A549 (cell line): ENCODE measurements at places on chromosomes 5 and 9.

DNA sequence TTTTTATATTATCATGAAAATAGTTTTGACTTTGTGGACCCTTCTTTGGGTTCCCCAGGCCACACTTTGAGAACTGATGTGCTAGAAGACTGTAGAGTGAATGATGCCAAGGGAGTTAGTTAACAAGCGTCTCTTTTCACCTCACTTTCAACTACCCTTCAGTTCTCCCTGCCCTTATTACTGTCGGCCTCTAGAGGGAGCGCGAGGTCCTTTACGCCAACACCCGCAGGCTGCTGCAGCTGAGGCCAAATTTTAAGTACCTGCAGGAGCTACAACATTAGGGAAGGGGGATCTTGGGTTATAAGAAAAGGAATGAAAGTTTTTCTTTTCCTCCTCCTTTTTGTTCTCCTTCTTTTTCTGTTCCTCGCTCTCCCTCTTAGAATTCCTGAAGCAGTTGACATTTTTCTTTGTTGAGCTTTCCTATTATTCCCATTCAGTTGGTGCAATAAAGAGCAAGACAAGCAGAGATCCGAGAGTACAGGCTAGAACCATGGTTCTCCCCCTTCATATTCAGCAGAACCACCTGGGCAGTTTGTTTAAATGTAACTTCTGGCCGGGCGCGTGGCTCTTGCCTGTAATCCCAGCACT, 84.0 kb downstream of the ZFAND5 start:
- peak; percentile 77 for DNase-seq

GRCh38 chr5:159751459-159751858, 164.8 kb upstream of the ADRA1B start:
- no peak for DNase-seq

- DNase-seq, result peak; percentile 2
Observed at GRCh38 chr9:75588808-75589207, 301.7 kb upstream of the PCSK5 start.

DNA sequence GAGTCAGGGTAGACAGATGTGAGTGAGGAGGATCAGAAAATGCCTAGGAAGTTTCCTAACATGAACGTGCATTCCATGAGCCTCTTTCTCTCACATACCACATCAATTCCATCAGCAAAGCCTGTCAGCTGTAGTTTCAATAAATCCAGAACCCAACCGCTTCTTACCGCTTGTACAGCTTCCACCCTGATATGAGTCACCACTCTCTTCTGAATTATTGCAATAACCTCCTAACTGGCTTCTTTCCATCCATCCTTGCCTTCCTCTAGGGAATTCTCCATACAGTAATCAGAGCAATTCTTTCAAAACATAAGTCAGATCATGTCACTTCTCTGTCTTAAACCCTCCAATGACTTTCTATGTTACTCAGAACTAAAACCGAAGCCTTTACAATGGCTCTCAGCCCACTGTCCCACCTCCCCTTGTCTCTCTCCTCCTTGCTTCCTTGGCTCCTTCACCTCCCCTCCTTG, 8.1 kb upstream of the RAD23B start:
- peak; percentile 74 for DNase-seq

- DNase-seq, result peak; percentile 56
Observed at GRCh38 chr9:13033959-13034693, 245.4 kb downstream of the MPDZ start.

GRCh38 chr9:119280740-119281485, 88.3 kb downstream of the BRINP1 start:
- DNase-seq, result no peak

DNA sequence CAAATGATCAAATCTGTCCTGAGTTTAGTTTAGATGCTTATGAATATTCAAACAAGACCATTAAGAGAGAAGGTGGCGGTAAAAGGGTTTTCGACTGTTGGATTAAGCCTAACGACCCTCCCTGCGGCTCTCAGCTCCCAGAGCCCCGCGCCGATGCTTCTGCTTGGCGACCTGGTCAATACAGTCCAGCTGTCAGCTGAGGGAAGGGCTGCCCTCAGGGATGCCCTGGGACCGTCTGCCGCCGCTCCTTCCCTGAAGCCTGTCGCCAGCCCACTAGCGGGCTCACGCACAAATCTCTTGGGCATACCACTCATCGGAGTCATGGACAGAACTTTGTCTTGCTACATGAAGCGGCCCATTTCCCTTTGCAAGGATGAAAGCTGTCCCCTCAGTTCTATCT, 136.6 kb upstream of the RAPGEF1 start:
- DNase-seq, result no peak

DNA sequence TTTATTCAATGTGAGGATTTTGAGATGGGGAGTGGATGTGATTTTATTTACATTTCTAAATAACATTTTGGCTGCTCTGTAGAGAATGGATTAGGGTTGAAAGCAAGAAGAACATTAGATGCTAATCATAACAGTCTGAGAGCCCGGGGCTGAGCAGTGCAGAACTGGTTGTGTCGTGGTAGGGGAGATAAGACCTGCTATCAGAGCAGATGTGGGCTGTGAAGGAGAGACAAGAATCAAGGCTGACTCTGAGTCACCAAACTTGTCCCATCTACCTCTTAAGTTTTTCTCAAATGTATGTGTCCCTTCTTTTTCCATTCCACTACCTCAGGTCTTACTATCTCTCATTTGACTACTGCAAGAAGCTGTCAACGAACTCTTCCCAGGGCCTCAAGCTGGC, 35.4 kb upstream of the SLC28A3 start:
- DNase-seq, result no peak

- DNase-seq, result no peak
Observed at GRCh38 chr5:174145091-174145490, 99.6 kb downstream of the NSG2 start.

DNA sequence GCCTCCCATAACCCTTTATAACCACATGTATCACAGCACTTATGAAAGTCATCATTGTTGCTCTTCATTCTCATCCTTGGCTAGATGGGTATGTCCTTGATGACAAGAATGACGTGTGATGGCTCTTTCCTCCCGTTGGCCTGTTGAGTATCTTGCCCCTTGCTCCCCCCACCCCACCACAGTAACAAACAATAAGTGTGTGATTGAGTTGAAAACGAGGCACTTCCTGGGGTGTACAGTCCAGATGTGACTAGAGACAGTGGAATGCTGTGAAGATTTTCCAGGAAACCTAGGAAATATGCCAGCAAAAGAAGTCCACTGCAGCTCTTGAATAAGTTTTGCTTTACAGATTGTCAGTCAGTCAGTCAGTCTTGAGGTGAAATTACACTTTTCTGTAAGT, 262.5 kb downstream of the ELAVL2 start:
- no peak for DNase-seq

- no peak for DNase-seq
Observed at GRCh38 chr5:127353327-127353726, 62.7 kb downstream of the MEGF10 start.

DNA sequence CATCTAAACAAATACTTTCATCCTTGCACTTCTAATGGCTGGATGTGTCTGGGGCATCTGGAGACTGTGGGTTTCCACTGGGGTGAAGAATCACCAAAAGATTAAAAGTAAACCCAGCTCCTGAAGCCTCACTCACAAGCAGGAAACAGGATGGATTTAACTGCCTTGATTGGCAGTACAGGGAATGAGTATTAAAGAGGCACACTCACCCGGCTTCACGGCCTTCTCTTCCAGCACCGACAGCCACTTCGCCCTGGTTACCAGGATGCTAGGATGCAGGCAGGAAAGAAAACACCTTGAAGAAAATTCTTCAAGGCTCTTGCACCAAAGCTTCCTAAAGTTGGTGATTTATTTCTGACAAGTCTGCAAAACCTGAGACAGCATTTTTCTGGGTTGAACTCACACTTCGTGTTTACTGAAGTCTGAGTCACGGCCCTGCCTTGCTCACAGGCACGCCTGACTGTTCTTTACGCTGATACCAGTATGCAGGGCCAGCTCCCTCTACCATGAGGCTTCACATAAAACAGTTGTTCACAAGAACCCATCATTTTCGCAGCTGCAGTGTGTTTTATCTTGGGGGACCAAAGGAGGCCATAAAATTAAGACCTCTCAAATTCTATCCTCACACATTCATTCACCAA, 56.5 kb upstream of the ZNF354A start:
- DNase-seq, result peak; percentile 84

GRCh38 chr9:89482901-89483361, 15.0 kb downstream of the SEMA4D start:
- DNase-seq, result no peak

DNA sequence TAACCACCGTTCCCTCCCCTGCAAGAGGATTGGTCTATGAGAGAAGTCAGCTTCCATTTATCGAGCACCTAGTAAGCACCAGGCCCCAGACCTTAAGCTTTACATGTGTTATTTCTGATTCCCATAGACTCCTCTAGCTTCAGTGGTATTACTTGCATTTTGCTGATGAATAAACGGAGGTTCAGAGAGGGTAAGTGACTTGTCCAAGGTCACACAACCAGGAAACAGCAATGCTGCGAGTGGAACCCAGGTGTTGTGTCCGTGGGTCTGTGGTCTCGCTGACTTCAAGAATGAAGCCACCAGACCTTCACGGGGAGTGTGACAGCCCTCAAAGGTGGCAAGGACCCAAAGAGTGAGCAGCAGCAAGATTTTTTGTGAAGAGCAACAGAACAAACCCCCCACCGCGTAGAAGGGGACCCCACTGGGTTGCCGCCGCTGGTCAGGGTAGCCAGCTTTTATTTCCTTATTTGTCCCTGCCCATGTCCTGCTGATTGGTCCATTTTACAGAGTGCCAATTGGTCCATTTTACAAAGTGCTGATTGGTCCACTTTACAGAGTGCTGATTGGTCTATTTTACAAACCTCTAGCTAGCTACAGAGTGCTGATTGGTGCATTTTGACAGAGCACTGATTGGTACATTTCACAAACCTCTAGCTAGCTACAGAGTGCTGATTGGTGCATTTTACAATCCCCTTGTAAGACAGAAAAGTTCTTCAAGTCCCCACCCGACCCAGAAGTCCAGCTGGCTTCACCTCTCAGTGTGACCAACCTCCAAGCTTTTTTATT, 29.1 kb upstream of the KCNIP1 start:
- no peak for DNase-seq

GRCh38 chr5:74127381-74128320, 501.7 kb downstream of the ARHGEF28 start:
- peak; percentile 47 for DNase-seq

GRCh38 chr9:12538842-12539579, 154.2 kb upstream of the TYRP1 start:
- DNase-seq, result no peak

DNA sequence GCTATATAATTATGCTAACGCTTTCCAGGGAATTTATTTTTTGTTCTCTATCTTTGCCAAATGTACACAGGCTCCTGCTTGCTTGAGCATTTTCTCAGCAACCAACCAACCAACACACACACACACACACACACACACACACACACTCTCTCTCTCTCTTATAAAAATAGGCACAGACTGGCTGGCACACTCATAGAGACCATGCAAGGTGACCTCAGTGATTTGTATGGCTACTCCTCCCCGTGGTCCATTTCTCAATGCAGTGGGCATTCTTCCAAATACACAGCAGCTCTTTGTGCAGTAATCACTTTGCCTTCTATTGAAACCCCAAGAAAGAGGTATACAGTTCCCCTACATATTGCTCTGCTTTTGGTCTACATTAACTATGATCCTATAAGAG, 416.0 kb downstream of the MAN2A1 start:
- DNase-seq, result no peak

- no peak for DNase-seq
Observed at GRCh38 chr9:128271112-128271511, 4.7 kb downstream of the GOLGA2 start.

DNA sequence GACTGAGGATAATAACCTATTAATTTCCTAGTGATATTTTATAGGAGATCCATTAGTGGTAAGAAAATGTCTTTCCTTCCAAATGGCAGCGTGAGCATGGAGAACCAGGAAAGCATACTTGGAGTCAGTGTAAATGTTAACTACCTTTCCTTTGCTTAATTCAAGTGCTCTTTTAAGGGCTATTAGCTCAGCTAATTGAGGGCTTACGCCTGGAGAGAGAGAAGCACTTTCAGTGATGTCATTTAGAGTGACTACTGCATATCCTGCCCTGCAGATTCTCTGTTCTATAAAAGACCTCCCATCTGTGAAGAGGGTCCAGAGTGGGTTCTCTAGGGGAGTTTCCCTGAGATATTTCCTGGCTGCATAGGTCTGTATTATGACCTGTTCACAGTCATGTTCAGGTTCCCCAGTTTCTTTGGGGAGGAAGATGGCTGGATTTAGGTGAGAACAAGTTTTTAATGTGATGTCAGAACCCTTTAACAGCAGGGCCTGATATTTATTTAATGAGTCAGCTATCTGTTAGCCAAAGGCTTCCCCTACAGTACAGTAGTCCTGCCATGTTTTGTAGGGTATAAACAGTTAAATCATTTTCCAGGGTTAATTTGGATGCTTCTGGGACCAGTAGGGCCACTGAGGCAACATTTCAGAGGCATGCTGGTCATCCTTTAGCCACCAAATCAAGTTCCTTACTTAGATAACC, 89.6 kb downstream of the TRIM36 start:
- DNase-seq, result no peak

DNA sequence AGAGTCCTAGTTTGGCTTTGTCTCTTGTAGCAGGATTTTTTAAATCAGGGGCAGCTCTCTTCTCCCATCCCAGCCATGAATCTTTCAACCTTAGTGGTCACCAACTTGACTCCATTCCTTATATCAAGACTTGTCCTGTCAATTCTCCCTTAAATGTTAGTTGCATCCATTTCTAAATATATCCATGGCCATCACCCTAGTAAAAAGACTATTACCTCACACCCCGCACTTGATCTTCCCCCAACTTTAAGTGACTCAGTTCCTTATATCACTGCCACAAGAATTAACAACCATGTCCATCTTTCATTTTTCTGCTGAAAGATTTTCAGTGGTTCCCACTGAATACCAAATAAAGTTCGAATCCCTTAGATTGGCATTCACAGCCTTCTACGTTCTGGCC, 67.0 kb downstream of the STX17 start:
- DNase-seq, result no peak

DNA sequence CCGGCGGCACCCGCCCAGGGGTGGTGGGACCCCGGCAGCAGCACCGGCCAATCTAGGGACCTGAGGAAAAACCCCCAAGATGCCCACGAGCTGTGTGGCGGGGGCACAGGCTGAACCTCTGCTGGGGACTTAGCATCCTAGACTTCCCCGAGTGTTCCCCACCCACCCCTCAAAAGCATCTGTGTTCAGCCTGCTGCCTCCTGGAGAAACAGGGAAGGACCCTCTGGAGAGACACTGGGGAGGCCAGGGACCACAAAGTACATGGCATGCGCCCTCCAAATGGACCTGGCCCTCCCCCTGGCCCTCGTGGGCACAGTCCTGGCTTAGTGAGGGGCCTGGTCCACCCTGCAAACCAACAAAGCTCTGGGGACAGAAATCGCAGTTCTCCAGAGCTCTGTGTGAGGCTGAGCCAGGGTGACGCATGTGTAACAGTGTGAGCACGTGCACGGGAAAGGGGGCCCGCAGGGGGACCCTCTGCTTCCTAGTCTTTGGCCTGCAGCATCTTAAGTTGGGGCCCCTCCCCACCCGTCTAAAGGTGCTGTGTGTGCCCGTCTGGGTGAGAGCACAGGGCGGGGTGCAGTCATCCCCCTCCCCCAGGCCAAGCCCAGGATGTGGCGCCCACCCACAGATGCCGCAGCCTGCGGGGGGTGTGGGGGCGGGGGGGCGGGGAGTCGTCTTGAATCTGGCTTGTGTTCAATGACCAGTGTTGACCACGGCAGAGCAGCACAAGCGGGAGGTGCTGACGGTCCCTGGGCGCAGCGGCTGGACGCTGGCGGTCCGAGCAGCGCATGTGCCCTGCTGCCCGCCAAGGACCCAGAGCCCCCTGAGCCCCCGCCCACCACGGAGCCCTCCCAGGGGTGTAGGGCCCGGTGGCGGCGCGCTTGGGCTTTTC, 672 bp upstream of the KCNT1 start:
- DNase-seq, result no peak

GRCh38 chr5:120358949-120359348, 105.2 kb upstream of the PRR16 start:
- DNase-seq, result no peak
